ENCODE measurements at places on chromosomes 1 and 21.

DNA sequence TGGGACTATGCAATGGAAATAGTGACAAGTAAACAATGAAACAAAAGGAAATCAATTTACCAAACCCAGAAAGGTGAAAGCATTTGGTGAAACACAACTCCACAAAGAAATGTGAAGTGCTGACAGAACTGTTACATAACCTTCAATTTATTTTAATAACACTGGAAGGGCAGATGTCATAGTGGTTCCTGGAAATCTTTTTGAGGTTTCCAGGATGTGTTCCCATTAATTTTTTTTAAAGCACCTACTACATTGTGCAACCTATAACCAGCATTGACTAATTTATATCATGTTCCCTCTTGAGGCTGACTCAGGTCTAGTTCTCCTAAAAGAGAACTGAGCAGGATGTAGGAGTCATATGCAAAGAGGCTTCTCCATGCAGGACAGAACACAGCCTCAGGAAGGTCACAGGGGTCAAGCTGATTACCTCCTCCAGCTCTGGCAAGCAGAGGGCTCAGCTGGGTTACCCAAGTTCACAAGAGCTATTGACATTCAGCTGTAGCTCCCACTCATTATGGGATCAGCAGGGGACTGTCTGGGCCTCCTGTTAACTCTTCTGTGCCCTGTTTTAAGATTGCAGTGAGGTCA, 157.1 kb upstream of the NRIP1 start:
- peak; percentile 58 for DNase-seq

GRCh38 chr21:34266351-34266750, 97.5 kb upstream of the KCNE2 start:
- DNase-seq: no peak

- DNase-seq: no peak
Observed at GRCh38 chr1:157193219-157193618, 55.0 kb upstream of the ETV3 start.

DNA sequence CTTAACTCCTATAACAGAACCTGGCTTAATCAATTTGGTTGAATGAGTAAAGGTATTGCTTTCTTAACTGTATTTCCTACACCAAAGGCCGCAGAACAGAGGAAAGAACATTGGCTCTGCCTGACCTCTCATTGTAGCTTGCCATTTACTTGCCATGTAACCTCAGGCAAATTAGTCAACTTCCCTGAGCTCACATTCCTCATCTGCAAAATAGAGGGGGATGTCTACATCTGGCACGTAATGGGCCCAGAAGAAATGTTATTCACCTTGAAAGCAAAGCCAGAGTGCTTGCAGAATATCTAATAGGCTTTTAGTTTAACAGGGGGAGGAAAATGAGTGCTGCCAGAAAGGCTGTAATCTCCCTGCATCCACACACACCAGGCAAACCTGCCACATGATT, 44.3 kb downstream of the LAMC2 start:
- DNase-seq: peak; percentile 51

DNA sequence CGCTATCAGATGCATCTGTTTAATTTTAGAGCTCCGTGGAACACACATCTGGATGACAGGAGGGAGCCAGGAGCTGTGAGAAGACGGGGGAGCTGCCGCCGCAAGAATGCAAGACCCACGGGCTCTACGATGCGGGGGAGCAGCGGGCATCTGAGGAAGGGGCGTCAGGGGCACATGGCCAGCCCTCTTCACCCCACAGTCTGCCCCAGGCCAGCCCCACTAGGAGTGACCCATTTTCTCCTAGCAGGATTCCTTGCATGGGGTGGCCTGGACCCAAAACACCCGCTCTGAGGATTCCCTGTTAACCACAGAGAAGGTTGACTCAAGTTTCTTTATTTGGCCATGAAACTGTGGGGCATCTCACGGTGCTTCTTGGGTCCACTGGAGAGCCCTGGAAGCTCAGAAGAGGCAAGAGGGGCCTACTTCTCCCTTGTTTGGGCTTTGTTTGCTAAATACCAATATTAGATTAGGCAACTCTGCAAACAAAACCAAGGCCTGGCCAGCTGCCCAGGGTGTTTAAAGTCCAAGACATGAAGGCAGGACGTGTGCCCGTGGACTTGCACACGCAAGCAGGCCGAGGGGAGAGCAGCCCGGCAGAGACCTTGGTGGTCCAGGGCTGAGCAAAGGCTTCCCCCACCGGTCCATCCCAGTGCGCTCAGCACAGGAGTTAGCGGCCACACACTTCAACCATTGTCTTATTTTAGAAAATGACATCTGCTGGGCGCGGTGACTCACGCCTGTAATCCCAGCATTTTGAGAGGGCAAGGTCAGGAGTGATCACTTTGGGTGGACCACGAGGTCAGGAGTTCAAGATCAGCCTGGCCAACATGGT, 89.8 kb downstream of the DHRS3 start:
- peak; percentile 44 for DNase-seq
